Activated CD8-positive, alpha-beta memory T cell treated with anti-CD3 and anti-CD28 coated beads for 4 hours (primary cell): ENCODE measurements at places on chromosomes 2 and 18.

GRCh38 chr2:43240766-43241150 lies 14.4 kb upstream of the ZFP36L2 start:
- DNase-seq: no peak

DNA sequence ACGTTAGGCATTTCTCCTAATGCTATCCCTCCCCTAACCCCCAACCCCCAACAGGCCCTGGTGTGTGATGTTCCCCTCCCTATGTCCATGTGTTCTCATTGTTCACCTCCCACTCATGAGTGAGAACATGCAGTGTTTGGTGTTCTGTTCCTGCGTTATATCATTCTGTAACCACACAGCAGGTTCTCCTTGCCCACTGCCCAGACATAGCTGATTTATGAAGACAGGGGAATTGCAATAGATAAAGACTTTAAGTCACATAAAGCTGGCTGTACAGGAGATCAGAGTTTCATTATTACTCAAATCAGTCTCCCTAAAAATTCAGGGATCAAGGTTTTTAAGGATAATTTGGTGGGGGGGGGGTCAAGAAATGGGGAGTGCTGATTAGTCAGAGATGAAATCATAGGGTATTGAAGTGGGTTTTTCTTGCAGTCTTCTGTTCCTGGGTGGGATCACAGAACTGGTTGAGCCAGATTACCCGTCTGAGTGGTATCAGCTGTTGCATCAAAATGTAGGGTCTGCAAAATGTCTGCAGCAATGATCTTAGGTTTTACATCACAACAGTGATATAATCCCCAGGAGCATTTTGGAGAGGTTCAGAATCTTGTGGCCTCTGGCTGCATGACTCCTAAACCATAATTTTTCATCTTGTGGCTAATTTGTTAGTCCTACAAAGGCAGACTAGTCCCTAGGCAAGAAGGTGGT lies 392.1 kb upstream of the KCNJ3 start:
- DNase-seq: no peak

DNA sequence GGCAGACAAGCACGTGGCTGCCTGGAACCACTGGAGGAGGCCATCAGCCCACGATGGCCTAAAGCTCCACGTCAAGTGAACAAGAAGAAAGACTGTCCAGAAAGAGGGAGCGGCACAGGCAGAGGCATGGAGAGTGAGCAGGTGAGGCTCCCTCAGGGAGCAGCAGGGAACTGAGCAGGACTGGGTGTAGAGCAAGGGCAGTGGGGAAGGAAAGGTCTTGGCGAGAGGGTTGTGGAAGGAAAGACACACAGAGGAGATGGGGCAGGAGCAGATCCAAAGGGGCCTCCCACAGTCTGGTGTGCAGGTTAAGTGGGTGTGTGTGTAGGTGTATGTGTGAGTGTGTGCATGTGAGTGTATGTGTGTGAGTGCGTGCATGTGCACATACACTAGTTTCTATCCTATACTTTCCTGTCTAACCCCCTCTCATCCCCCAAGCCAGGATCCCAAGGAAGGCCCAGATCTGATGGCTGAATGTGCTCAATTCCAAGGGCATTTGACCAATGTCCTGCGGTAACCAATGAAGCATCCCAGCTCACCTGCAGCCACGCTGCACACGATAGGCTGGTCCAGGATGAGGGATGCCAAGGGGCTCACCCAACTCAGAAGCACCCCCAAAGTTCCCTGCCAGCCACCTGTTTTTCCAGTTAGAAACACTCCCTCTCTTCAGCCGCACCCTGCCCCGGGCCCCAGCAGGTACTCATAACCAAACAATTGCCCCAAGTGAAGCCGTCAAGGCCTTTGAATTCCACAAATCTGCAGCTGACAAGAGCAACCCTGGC lies 262.5 kb upstream of the RAB6C start:
- no peak for DNase-seq

DNA sequence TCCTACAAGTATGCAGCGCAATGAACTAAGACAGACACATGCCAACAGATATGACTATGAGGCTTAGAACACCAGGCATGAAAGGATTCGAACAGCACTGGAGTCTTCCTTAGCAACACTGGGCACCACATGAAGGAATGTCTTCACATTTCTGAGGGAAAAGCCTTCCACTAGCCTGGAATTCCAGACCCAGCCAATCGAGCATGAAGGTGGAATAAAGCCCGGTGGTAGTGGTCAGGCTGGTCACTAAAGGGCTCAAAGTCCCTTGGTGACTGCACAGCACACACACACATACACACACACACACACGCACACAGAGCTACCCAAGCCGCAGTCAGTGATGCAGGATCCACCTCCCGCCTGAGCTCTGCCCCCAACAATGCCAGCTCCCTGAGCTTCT lies 19.7 kb upstream of the SFXN5 start:
- no peak for DNase-seq

GRCh38 chr2:68544811-68545210 lies 77.4 kb downstream of the APLF start:
- DNase-seq: no peak

DNA sequence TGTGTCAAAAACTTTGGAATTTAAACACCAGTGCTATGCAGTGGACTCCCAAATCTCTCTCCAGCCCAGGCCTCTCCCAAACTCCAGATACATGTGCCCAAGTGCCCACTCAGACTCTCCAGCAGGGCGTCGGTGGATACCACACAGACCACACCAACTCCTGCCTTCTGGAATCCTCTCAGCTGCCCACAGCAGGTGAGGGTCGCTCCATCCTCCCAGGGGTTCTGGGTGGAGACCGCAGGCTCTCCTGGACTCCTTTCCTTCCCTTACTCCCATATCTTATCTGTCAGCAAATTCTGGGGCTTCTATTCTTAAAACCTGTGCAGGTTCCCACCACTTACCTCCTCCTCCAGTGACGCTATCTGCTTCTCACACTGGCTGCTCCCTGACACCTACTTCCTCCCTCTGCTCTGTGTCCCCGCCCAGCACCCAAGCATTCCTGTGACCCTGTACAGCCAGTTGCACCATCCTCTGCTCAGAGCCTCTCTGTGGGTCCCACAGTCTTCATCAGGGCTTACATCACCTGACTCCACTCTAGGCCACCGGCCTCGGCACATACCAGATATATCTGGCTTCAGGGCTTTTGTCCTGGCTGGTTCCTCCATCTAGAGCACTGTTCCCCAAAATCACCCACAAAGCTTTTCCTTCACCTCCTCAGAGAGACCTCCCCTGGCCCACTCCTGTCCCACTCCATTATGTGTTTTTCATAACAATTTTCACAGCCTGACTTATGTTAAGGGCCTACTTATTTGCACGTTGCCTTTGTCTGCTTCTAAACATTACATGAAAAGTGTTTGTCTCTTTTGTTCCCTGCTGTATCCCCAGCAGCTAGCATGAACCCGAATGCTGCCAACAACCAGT lies 2.6 kb upstream of the IMP4 start:
- no peak for DNase-seq

DNA sequence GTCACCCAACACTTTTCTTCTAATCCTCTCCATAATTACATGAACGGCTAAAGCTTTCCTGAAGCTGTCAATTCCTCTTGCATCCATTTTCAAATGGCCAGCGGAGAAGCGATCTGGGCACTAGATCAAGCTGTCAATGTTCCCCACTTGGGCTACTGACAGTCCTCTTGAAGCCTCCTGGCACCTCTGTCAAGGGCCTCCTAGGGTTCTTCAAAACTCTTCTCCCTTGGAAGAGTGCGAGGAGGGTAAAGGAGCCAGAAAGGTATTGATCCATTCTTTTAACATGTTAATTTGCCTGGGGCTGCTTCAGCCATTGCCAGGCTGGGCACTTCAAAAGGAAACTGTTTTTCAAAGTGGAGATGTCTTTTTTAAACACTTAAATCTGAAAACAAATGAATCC lies 19.8 kb downstream of the EPHA4 start:
- DNase-seq: no peak

GRCh38 chr2:187037310-187037709 lies 188.3 kb upstream of the ZSWIM2 start:
- DNase-seq: no peak
